ENCODE measurements at places on chromosomes 3 and 15.
A peak's percentile ranks its signal among the peaks of the same experiment; 100 is the strongest.

DNA sequence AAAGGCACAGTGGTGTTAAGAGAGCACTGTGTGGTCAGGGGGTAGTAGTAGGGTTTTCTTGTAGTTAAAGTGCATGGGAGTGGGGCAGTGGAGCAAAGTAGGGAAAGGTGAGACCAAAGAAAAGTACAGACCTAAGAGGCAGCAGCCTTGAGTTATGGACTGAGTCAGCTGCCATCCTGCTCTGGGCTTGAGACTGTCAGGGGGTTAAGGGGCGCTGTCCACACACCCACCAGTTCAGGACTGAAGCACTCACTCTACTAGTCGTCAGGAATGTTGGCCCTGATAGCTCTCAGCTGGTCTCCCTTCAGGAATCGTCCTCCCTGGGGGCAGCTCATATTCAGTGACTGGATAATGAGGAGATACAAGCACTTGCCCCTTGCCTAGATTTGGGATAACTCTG lies 7.9 kb downstream of the CCR4 start:
- DNase-seq, result no peak

GRCh38 chr3:40312661-40313226 lies 3.2 kb downstream of the EIF1B start:
- no peak for DNase-seq

DNA sequence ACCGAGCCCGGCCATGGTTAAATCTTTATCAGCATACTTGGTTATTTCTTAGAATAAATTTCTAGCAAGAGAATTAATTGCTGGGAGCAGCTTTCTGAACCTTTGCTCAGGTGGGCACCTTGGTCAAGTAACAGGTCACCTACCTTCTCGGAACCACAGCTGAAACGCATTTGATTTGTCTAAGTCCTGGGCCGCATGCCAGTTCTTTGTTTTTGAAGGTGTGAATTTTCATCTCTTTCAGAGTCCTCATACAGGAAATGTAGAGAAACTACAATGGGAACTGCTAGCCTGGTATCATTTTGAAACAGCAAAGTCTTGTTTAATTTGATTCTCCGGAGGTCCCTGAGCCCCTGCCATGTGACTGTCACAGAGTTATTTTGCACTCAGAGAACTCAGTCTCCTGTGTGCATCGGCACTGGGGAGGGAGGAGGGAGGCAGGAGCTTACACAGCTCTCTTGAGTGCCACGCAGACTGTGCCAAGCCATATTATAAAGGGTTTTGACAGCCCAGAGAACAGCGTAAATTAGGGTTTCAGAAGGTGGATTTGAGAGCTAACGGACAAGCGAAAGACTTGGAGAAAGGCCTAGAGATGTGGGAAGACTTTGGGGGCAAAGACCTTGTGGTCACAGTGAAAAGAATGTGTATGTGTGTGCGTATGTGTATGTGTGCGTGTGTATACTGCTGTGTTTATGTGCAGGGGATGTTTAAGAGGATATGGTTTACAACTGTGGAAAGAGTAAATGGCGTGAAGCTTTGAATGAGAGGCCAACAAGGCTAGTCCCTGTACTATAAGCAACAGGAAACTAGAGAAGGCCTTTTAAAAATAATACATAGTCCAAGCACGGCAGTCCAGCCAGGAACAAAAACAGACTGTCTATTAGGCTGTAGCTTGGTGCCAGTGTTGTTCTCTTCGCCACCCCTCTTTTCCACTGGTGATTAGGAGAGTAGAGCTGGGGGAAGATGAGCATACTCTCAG lies 61.8 kb upstream of the ATP13A3 start:
- DNase-seq, result no peak

- no peak for DNase-seq
Observed at GRCh38 chr3:105938806-105939205, 70.0 kb upstream of the CBLB start.

- no peak for DNase-seq
Observed at GRCh38 chr3:192929146-192929545, 11.5 kb upstream of the MB21D2 start.

DNA sequence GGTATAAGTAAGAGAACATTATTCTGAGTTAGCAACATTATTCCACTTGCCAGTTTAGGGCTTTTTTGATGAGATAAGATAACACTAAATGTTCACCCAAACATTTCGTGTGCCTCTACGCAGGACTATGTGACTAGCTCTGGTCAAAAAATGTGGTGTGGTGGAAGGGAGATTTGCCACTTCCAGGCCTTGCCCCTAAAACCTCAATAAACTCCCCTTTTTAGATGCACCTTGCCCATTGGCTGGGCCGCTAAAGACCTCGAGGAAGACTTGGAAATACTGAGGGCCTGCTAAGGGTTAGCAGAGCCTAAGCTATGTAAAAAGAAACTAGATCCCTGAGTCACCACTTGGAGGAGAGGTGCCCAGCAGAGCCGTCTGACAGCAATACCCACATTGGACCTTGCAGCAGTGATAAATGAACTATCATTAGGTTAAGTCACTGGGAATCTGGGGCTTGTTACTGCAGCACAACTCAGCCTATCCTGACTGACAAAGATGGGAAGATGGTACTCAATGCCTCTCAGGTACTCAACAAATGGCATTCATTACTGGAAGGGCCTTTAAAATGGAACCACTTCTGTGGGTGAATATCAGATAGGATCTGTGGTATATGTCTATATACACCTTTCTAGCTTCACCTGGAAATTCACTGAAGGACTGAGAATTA lies 331.5 kb upstream of the TLE3 start:
- DNase-seq, result no peak

GRCh38 chr15:40270246-40270995 lies 12.4 kb downstream of the ANKRD63 start:
- DNase-seq, result no peak

DNA sequence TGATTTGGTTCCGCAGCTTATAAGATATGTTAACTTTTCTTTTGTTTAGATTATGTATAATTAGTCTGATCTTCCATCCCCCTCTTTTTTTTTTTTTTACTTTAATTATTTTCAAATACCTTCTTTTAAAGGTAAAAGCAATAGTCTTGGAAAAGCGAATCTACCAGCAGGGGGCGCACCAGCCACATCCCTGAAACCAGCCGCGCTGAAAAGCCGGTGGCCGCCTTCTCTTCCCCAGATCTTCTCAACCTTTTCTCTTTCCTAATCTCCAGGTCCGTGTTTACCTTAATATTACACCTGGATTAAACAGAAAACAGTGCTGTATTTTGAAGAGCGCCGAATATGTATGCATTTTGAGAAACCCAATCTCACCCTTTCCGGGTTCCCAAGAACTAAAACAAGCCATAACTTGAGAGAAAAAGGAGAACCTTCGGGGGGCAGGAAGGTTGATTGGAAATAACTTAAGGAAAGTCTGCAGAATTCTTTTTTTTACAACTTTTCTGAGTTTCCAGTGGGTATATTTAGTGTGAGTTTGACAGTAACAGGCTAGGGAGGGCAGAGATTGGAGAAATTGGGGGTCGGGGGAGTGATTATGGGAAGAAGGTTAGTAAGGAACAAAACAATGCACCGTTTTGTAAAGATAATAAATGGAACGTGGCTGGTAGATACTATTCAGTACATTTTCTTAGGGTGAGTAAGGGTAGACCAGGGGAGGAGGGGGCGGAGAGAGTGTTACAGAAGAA lies 2.0 kb upstream of the SOX2 start:
- peak; percentile 29 for DNase-seq

- DNase-seq, result peak; percentile 32
Observed at GRCh38 chr15:55649058-55649423, 60.9 kb upstream of the PYGO1 start.

- DNase-seq, result no peak
Observed at GRCh38 chr3:8589880-8590556, 54.6 kb downstream of the SSUH2 start.

DNA sequence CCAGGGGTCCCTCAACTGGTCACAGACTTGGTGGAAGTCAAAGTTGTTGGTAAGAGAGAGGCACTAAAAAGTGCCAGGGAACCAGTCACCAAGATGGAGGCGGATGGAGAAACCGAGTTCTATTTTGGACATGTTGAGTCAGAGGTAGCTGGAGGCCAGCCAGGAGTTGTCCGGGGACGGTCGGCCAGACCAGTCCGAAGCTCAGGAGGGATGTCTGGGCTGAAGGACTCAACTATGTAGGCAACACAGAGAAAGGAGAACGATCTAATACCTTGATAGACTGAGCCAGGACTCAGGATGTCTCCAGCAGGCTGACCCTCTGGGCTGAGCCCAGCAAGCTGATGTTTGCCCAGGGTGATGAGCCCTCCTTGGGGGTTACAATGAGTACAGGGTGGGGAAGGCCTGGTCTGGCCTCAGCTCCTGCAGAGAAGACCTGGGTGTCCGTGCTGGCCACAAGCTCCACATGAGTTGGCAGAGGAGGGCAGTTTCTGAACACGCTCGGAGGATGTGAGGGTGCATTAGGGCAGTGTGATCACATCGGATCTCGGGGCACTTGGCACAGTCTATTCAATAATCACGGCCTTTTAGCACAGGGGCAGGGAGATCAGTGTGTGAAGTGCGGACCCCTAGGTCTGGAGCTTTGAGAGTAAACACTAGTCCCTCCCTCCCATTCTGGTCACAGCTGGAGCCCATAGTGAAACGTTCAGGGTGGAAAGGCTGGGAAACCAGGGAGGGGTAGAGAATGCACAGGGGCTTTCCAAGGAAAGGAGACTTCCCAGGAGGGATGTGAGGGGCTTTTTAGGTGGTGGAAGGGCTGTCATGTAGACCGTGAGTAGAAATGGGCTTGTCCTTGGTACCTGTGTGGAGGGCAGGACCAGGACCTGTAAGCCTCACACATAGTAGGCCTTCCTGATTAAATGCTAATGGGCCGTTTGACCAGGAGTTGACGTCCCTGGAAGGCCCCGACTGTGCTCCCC lies 111.9 kb downstream of the ETFA start:
- no peak for DNase-seq

DNA sequence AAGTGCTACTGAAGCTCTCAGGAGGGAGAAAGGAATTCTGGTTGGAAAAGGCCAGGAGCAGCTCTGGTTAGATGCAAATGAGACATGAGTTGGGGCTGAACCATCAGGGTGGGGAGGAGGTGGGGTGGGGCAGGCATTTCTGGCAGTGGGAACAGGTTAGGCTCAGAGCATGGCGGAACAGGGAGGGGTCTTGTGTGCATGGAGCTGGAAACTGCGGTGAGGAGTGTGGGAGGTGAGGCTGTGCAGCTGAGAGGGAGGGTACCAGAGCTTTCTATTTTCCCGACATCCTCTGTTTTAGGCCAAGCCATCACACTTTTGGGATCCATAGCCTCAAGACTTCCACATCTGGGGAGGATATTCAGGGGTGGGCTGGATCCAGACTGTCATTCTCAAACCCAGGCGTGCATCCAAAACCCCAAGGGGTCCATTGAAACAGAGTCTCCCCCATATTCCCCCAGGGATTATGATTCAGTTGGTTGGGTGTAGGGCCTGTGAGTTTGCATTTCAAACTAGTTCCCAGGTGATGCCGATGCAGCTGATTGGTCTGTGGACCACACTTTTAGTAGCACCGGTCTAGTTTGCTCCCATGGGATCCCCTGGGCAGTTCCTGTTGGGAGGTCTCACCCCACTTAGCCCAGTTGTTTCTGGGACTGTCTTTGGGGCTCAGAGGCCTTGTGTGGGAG lies 100.9 kb upstream of the TLE3 start:
- no peak for DNase-seq

DNA sequence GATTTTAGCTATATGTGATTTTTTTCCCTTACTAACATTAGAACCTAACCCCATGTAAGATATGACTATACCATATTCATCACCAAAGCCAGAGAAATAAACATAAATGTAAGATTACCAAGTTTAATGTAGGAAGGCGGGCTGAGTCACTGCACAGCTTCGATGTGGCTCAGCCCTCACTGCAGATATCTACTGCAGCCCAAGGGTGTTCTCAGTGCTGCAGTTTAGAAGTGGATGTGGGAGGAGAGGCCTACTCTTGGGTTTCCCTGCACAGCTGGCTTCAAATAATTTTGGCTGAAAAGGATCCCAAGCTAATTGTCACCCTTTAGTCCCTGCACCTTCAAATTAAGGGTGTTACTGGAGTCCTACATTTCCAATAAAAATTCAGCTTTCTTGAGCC lies 9.3 kb downstream of the ARPP19 start:
- no peak for DNase-seq

DNA sequence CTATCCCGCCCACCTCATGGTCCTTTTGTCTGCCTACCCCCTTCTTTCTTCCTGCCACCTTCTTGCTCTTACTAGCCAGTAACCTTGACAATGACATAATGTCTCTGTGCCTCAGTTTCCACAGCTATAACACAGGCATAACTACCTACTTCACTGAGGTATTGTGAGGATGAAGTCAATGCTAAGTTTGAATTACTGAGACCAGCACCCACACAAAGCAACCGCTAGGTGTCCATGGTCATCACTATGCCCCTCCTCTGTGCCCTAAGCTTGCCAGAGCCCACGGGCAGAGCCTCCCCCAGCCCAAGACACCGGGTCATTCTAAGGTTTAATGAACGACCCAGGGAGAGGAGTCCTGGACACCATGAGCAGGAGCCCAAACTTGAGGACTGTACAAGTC lies 101.6 kb downstream of the OXNAD1 start:
- DNase-seq, result no peak
